ENCODE measurements at places on chromosomes 3 and 15.
A peak's percentile ranks its signal among the peaks of the same experiment; 100 is the strongest.

DNA sequence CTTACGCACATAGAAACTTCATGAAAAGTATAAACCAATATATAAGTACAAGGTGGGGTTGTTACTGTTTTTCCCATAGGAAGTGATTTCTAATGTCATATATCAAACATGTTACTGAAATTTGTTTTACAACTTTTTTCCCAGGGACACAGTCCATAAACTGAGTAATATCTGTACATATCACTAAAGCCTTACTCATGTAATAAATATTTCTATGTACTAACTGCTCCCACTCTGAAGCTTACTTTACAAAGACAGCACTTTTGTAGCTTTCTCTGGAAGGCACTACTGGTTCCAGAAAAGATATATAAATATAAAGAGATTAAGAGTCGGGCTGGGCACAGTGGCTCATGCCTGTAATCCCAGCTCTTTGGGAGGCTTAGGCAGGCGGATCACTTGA, 91.7 kb downstream of the MYO5A start:
- DNase-seq: no peak

DNA sequence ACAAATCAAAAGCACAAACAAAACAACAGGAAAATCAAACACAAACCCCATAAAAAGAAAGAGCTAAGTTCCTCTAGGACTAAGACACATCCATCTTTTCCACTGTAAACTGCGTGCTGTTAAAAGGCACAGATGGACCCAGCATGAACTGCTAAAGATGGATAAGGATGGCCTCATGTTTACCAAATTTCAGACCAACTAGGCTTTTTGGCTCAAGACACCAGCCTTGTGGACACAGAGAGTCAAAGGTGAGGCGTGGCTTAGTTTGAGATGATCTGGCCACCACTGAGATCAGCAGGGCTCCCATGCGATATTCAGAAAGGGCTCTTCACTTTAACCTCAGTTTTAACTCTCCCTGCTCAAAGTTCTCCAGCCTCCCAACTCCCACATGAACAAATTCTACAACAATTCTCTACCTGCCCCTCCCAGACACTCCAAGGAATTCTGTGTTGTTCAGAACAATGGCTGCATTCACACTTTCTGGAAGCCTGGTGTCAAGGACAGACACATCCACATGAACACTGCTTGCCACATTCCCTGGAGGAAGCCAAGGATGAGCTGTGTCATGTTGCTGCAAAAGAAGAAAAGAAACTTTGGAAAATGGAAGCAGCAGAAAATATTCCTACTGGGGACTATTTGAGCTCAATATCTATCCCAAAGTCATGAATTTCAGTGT, 198.4 kb upstream of the LRRN1 start:
- no peak for DNase-seq

GRCh38 chr3:179666436-179667035, 13.7 kb downstream of the USP13 start:
- DNase-seq: no peak

DNA sequence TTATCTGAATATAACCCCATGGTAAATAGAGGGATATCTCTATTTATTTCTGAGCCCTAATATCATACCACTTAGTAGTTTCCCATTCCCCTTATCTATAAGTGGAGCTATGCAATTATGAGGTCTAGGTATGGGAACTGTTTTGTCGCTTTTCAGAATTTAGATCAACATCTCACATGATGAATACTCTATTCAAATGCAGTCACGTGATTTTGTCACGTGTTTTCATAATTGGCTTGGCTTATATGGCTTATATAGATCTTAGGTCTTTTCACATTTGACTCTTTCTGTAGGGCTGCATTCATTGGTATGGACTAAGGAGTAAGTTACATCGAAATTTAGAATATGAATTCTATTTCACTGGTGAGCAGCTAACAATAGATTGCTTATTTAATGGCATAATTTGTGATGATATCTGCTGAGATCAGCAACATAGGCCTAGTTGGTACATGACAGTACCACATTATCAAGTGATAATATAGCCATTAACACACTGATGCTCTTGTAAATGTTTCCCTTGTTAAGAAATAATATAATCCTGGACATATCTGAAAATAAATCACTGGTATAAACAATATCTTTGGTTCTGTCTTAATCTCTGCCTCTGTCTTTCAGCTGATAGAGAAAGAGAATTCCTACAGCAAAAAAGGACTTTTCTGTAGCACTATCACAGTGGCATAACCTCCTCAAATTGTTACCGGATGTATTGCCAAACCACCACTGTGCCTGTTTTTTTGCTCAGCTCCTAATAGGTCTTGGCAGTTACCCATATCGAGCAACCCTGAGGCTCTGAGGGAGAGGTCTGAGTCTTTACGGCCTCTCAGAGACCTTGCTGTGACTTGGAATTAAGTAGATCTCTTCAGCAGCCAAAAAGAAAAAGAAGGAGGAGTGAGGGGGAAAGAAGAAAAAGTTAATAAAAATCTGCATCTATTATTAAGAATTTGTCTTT, 357.1 kb downstream of the ZPLD1 start:
- no peak for DNase-seq

GRCh38 chr3:114274929-114275328, 18.9 kb upstream of the TIGIT start:
- no peak for DNase-seq

DNA sequence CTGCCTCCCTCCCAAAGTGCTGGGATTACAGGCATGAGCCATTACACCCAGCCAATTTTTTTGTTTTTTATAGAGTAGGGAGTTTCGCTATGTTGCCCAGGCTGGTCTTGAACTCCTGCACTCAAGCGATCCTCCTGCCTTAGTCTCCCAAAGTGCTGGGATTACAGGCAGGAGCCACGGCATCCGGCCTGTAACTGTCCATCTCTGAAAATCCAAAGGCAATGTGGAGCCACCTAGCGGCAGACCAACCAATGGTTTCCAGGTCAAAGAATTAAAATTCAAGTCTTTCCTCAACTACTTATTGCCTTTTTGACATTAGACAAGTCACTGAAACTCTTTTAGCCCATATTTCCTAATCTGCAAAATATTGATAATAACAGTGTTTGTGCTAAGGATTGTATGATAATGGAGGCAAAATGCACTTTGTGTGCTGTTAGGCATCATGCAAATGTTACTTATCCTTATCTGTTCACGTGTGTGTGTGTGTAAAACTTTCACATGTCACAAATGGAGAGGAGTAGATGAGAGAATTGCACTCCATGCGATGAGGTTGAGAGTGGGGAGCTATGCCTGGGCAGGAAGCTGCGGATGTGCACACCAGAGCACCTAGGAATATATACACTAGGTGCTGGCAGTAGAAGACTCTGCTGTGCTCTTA, 48.7 kb downstream of the COL8A1 start:
- DNase-seq: peak; percentile 5

DNA sequence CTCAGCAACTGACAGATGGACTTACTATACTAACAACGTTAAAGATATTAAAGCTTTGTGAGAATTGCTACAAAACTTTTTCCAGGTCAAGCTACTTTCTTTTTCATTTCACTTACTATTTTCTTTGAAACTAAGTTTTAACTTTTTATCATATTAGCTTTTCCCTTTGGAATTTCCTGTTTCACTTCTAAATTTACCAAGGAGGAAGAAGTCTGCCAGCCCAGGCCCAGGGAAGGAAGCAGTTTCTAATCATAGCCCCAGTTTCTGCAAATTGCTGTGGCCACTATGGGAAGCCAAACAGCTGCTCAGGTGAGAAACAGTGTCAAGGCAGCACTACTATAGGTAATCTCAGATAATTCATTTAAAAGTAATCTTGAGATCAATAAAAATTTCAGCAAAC, 18.4 kb downstream of the CYFIP1 start:
- no peak for DNase-seq

DNA sequence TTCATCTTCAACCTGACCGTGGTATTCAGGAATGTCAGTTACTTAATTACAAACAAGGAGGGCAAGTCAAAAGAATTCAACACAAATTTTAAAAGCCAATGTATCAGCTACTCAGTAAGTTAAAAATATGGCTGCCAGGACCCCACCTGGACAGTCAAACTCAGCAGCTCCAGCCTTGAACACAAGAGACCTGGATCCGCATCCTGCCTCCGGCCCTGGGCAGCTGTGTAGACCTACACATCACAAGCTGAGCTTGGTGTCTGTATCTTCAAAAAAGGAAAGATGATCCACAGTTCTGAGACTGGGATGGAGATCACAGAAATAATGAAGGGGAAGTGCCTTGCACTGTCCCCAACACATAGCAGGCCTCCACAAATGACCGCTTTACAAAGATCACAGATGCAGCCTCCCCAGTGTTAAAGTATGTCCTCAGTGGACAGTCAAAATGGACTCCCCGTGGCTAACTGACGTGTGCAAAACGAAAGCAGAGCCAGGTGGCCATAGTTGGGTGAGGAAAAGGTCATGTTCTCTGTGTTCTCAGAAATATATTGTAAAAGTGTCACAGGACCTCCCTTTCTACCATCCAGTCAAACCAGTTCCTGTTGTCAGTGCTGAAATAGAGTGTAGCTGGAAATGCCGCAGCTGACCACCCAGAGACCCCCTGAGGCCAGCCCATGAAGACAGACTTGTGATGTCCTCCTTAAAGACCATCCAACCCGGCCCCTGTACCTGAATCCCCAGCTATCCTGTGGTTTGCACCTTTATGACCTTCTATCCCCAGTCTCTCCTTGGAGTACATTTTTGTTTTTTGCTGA, 168.5 kb upstream of the NSMCE3 start:
- no peak for DNase-seq

DNA sequence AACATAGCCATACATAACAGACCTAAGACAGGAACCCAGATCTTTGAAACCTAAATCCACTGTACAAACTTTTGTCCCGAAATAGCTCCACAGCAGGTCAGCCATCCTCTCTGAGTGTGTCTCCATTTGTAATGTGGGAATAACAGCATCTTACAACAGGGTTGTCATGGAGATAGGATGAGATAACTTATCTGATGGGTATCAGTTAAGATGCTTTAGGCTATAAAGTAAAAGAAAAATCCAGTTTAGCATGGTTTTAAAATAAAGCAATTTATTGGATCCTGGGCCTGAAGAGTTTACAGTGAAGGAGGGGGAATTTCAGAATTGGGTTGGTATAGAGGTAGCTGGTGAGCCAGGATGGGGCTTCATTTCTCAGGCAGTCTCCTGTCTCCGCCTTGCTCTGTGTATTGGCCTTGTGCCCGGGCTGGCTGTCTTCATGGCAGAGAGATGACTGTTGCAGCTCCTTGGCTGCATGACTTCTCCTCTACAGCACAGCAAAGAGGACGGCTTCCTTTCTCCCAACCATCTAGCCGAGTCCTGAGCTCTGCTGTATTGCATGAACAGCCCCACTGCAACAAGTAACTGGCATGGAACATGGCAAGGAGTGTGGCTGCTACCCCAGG, 131.9 kb upstream of the PROK2 start:
- DNase-seq: no peak

DNA sequence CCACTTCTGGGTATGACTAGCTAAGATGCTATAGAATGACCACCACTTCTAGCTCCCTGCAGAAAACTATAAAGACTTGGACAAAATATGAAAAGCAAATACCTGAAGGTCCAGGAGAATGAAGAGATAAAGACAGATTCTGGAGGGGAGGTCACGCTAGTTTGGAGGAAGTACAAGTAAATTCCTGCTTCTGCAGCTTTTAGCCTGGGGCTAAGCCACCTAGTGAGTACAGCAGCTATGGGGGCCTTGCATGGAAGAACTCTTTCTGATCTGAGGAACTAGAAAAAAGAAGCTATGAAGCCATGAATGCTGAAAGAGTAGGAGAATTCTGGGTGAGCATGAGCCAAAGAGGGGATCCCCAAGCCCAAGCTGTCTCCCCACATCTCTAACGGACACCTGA, 29.8 kb downstream of the NRG4 start:
- no peak for DNase-seq

DNA sequence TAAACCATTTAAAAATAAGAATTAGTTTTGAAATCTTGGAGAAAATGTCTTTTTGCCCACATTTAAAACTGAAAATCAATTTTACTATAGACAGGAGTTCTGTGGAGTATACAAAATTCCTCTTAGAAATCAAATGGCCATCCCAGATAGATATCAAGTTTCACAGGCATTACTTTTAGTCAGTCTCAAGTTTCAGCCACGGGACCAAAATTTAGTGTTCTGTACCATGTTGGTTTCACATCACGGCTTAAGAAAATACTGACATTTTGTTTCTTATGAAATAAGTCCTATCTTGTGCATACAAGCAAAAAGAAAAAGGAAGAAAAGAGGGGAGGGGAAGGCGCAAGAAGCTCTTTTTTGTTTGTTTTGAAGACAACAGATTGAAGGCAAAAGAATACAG, 45.7 kb downstream of the EIF2AK4 start:
- DNase-seq: no peak

DNA sequence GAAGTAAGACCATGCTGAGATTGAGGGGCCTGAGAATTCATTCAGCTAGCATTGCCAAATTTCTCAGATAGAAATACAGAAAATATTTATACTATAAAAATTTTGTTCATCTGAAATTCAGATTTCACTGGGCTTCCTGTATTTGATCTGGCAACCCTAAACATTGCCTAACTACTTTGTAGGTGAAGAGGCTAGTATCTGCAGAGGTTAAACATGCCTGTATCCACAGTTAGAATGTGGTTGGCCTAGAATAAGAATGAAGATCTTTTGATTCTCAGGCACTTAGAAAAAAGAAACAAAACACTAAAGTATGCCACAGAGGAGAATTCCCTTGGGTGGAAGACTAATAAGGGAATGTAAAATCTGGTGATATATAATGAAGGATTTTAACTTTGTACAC, 189.0 kb downstream of the DIPK2A start:
- DNase-seq: no peak

- no peak for DNase-seq
These were observed 247.9 kb upstream of the ONECUT1 start for GRCh38 chr15:53037904-53038654.

DNA sequence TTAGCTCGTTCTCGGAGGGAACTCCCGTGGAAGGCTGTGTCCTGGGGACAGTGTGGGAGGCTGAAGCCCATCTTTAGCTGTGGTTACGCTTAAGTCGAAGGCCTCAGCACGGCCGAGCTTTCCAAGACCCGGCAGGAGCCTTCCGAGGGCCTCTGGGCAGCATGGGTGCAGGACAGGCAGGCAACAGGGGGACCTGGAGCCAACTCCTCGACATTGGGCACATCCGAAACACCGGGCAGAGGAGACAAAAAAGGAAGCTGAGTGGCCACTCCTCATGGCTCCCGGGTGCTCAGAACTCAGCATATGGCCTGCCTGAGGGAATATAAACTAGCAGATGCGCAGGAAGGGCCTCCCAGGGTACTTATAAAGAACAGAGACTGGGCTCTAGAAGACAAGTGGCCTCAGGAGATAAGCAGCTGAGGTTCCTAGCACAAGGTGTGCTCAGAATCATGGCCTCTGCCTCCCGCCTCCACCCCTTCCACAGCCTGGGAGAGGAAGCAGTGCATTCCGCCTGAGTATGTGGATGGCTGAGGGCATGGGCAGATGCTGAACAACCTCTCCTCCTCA, 34.1 kb downstream of the ABTB1 start:
- DNase-seq: no peak

GRCh38 chr3:192408647-192409200, 318.6 kb downstream of the FGF12 start:
- DNase-seq: no peak

GRCh38 chr3:153254361-153254760, 92.3 kb downstream of the RAP2B start:
- DNase-seq: no peak
